ENCODE measurements at places on chromosomes 7 and 10.

- no peak for DNase-seq
Observed at GRCh38 chr10:67050415-67050814, 124.6 kb downstream of the LRRTM3 start.

DNA sequence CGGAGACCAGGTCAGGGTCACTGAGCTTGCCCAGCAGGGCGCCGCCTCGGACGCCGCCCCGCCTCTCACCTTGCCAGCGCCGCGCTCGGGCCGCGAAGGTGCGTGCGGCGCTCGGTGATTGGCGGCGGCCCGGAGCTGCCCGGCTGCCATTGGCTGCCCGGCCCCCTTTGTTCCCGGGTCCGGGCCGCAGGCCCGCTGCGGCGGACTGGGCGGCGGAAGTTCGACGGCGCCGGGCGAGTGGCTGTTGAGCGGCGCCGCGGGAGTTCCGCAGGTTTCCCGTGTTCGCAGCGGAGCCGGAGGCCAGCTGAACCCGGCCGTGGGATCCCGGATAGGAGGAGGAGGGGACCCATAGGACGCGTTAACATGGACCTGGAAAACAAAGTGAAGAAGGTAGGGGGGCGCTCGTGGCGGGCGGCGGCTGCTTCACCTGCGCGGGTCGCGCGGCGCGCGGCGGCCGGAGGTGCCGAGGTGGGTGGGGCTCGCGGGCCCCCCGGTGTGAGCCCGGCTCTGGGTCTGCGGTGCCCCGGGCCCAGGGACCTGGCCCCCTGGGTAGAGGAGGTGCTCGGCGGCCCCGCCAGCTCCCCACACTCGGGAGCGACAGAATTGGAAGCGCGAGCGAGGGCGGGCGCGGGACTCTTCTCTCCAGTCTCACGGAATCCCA lies at the start of gene TES:
TES (plus strand) TSS at position 195 of the 661 bp plus-strand sequence; CDS start at position 364, 169 bp downstream.
- peak; percentile 76 for DNase-seq

GRCh38 chr7:46003896-46004875 lies 83.1 kb upstream of the IGFBP3 start:
- peak; percentile 63 for DNase-seq

DNA sequence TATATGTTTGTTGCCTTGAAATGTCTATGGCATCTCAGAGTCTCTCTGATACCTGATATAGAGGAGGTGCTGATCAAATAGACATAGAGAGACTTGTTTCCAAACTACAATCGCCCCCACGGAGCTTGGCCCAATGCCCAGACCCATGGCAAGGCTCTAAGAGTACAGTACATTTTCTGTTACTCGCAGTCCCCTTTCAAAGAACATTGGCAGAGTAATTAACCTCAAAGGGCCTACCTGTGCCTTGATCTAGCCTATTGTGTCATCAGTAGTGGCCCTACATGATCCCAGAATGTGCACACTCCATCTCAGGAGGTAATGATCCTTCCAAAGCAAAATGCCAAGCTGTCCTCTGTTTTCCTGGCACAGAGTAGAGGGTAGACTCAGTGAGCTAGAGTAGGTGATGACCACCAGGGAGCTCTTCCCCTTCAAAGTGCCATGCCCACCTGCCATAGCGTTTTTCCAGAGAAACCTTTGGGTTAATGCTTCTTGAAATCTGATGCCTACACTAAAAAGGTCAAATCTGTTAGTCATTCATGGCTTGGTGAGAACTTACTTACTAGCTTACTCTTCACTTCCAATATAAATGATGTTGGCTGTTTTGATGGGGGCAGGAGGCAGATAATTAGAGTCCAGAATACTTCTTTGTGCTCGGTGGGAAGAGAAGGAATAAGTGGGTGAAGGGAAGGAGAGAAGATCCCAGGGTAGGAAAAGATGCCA lies 41.2 kb upstream of the ACSL5 start:
- no peak for DNase-seq

DNA sequence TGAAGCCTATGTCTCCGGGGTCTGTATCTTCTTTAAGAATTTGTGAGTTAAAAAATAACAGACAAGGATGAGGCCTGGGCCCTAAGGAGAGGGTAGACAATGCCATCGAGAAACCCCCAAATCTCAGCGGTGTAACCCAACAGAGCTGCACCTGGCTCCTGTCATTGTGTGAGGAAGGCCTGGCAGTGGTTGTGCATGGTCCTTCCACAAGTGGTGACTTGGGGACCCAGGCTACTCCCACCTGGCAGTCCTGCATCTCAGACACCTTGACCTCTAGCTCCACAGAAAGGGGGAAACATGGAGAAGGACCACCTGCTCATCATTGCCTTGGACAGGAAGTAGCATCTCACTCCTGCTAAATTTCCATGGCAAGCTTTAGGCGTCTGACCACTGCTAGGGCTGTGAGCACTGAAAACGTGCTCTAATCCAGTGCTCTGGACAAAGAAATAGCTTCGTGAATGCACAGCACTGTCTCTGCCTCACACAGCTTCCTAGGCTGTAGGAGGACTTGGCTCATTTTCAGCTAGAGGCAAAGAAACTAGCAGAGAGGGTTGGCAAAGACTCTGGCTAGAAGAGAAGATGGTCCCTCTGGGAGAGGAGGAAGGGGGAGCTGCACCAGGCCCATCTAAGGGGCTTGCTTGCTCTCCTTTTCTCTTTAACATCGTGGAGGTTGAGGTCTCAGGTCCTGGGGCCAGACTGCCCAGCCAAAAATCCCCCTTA lies 273.9 kb upstream of the ZMIZ1 start:
- DNase-seq = no peak

- DNase-seq = no peak
Observed at GRCh38 chr7:47885987-47886811, 62.1 kb downstream of the PKD1L1 start.

DNA sequence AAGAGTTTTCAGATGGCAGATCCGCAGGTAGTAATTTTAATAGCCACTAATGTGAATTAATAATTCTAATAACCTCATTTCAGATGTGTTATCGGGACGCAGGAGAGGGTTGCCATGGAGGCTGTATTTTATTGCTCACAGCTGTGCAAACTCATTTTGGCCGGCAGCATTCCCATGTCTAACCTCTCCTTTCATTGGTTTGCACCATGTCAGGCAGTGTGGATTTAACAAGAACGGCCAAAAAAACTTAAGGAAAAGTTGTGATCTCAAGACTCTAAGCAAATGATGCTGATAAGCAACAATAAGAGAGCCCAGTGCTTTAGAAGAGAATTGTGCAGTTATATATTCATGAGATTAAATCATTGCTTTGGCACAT lies 88.7 kb upstream of the NRP1 start:
- no peak for DNase-seq

GRCh38 chr7:137354396-137354795 lies 10.9 kb upstream of the PTN start:
- DNase-seq = peak; percentile 30

DNA sequence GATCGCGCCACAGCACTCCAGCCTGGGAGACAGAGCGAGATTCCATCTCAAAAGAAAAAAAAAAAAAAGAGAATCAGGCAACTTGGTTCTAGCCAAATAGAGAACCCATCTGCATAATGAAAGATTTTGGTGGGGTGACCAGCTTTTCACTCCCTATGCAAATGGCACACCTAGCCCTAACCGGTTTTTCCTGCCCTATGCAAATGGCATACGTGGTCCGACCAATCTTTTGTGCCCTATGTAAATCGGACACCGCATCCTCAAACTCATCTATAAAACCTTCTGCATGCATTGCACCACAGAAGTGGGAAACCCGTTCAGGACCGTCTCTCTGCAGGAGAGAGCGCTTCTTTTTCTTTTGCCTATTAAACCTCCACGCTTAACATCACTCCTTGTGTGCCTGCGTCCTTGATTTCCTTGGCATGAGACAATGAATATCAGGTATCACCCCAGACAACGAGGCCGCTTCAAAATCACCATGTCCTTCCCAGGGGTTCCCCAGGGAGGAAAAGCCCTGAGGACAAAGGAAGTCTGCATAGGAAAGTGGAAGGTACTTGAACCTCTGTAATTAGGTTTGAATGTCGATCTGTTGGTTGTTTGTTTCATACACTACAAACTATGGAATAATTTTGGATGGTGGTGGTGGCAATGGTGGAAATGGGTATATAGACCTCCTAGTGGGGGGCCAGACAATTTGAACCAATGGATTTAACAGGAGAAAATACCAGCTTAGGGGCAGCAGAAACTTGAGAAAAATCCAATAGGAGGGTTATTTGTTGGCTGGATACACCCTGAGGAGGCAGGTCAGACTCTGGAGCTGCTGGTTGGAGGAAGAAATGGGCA lies 396.2 kb downstream of the TYW1 start:
- no peak for DNase-seq

- peak; percentile 99 for DNase-seq
Observed at GRCh38 chr7:130292682-130293257, at the start of gene CPA4. Gene CPA4, plus strand, starts transcription at chr7:130293161. Its CDS starts 20 bp downstream, at chr7:130293181.

DNA sequence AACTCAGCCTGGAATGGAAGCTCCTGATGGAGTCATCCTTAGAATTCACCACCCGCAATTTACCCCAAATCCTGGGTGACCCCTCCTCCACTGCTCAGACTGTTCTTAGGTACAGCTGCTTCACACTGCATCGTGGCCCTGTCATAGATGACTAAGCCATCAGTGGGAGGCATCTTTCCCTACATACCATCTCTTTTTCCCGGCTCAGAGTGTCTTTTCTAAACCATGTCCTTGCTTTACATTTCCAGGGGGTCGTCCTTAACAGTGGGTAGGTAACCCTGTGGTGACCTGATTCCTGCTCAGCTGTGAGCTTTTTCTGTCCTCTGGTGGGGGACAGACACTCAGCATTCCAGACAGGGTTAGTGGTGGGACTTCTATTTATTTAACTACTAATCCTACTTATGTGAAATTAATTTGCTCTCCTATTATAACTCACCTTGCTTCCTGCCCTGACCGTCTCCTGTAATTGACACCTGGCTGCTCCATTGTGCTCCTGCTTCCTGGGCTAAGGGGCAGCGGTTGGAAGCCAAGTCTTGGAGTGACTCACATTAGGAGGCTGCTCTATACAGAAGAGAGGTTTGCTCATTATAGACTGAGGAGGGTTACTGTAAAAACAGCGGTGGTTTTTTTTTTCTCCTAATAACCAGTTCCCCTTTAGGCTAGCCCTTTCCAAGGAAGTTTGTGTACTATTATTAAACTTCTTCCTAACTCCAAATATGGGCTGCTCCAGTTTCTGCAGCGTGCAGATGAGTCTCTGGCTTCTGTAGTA lies 40.6 kb downstream of the PYROXD2 start:
- peak; percentile 69 for DNase-seq

DNA sequence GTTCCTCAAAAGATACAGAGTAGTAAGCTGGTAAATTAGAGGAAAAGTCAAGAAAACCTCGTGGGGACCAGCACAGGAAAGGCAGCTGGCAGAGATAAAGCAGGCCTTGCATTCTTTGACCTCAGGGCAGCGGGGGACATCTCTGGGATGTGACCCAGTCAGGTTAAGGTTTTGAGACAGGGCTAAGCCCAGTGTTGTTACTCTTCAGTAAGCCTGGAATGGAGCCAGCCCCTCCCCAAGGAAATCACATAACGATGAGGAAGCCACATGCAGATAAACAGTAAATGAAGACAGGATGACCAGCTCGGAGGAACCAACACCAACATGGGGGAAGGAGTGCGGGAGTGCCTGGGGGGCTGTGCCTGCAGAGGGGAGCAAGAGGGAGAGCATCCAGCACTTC lies 99.6 kb downstream of the JAZF1 start:
- DNase-seq = no peak

GRCh38 chr7:94384315-94384714 lies 10.4 kb upstream of the COL1A2 start:
- DNase-seq = no peak

DNA sequence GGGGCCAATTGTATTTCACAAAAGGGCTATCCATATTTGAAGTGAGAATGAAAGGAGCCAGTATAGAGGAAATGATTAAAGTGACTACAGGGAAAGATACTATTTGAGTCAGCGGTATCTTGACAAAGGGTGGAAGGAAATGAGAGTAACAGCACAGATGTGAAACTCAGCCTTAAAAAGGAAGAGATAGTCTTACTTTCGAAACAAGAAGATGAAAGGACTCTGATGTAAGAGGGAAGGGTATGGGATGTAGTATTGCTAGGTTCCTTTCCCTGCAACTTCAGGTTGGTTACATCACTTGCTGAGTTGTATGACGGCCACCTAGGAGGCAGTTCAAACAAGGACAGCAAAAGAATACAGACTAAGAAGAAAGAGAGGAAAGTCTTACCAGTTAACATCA lies 13.7 kb downstream of the CISD1 start:
- no peak for DNase-seq

- peak; percentile 12 for DNase-seq
Observed at GRCh38 chr7:152674860-152675758, 832 bp downstream of the XRCC2 start.

DNA sequence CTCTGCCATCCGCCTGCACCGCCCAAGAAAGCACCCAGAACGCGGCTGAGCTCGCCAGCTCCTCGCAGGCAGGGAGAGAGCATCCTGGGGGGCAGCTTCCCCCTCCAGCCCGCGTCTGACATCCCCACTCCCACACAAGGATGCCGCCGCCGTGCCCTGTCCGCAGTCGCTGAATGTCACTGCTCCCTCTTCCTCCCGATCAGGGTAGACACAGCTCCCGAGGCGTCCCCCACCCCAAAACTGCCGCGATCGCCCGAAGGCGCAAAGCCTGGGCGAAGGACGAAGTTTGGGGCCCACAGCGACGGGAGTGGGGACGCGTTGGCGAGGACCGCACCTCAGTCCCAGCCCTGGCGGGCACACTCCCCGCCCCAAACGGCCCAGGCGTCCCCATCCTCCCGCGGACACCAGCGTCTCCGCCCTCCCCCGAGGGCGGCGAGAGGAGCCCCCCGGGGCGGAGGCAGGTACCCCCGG lies 1.5 kb upstream of the KAT6B start:
- DNase-seq = peak; percentile 25

GRCh38 chr10:60570272-60570865 lies 180.7 kb upstream of the ANK3 start:
- DNase-seq = no peak

GRCh38 chr7:18727115-18727870 lies 231.7 kb downstream of the HDAC9 start:
- DNase-seq = no peak

DNA sequence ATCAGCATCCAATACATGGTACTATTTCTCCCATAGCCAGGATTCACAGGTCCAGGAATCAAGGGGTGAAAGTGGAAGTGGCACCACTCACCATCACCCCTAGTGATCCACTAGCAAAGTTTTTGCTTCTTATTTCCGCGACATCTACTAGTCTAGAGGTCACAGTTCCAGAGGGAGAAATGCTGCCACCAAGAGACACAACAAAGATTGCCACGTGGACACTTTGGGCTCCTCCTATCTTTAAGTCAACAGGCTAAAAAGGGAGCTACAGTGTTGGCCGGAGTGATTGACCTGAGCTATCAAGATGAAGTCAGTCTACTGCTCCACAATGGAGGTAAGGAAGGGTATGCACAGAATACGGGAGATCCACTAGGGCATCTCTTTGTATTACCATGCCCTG lies 178.2 kb downstream of the AKR1D1 start:
- no peak for DNase-seq

DNA sequence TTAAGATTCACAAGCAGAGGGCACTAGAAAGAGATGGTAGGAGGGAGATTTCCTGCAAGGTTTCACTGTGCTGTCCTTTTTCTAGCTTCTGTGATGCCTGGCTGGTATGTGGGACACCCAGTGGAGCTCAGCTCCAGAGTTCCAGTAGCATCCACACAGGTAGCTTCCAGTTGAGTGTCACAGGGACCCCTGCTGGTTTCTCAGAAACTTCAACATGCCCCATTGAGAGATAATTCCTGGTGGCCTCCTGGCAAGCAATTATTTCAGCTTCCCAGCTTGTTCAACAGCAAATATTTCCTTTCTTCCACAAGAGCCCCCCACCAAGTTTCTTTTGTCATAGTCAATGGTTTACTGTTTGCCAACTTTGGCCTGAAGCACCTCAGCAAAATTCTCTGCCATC lies 858.7 kb downstream of the REEP3 start:
- DNase-seq = no peak

Measured in fibroblast of skin of scalp (primary cell).